Stimulated activated naive CD8-positive, alpha-beta T cell treated with anti-CD3 and anti-CD28 coated beads, Interleukin-15, Interleukin-2, amounts not matched to agents 100 U/mL and 50 U/mL, for 24 hours (primary cell): ENCODE measurements at places on chromosomes 4 and X.

GRCh38 chr4:71772592-71772991 is 11.3 kb downstream of the GC start:
- no peak for DNase-seq

GRCh38 chr4:77012726-77013125 is 63.1 kb downstream of the CCNI start:
- DNase-seq = no peak

- DNase-seq = no peak
These were observed 21.5 kb downstream of the CXCL8 start for GRCh38 chr4:73761856-73762255.

DNA sequence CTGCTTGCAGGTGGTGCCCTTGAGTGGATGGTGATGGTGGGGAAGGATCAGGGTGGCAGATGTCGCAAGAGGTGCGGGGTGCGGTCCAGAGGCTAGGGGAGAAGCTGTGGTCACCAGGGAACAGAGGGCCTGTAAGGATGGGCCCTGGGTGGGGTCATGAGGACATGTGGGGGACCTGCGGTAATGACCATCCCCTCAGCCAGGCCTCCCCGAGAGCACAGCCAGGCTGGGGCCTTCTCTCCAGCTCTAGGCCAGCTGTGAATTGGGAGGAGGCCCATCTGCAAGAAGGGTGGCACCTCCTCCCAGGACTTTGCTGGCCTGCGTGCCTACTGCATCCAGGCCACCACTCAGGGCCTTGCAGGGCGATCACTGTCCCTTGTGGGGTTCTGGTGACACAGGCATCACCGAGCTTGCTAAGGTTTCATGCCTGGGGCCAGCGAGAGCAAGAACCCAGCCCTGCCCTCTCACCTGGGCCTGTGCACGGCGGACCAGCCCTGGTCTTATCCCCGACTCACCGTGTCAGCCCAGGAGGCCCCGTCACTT is 34.1 kb upstream of the MXD4 start:
- no peak for DNase-seq

- DNase-seq = no peak
These were observed 248.7 kb downstream of the MID1IP1 start for GRCh38 chrX:39049975-39050374.

- DNase-seq = no peak
These were observed 69.8 kb upstream of the SLC7A11 start for GRCh38 chr4:138311771-138312535.

- no peak for DNase-seq
These were observed 736.5 kb upstream of the FTHL17 start for GRCh38 chrX:31808357-31808756.

DNA sequence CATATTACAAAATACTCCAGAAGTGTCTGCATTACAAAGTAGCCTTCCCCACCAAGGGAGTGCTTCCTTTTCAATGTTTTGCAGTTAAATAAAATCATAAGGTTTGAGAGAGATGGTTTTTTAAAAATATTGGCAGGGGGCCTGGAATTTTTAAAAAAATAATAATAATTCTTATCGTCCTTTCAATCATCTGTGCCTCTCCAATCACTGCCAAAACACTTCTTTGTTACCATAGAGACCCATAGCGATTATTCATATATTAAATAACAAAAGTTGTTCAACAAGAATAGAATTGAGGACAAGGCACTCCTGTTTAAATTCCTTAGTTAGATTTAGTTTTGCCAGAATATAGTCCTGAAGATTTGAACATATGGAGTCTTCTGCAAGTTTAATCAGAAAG is 203.1 kb downstream of the FAT4 start:
- DNase-seq = no peak
